ENCODE measurements at places on chromosomes 5 and 9.
A peak's percentile ranks its signal among the peaks of the same experiment; 100 is the strongest.

- no peak for DNase-seq
Measured at GRCh38 chr5:119578937-119579336, 50.4 kb upstream of the FAM170A start.

DNA sequence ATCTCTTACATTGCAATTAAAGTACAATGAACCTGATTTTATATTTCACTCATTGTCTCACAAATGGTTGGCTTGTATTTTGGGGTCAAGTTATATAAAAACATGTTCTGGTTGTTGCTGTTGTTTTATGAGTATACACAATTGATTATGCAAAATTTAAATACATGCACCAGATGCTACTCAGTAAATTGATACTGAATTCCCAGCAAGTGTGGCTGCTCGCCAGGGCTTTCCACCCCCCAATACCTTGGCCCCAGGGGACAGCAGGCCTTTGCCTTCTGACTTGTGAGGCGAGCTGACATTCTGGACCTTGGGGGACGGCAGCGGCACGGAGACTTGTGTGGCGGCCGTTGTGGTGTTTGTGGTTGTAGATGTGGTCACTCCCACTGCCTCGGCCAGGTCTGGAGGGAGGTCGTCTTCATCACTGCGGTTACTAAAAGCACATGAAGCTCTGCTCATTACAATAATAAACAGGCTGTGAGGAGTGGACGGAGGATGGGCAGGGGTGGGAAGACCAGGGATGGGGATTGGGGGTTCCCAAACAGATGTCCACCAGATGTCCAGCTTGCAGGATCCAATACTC, 27.0 kb upstream of the FRRS1L start:
- DNase-seq, result no peak

DNA sequence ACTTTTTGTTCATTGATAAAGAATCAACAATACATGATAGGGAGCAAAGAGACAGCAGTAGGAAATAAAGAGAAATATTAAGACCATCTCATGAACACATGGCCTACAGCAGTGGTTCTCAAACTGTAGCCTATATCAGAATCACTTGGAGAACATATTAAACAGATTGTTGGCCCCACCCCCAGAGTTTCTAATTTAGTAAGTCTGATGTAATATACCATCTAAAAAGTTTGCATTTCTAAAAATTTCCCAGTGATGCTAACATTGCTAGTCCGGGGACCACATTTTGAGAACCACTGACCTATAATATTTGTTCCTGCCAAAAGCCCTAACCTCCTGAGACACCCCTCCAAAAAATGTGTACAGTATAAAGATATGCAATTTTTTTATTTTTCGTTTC, 306.2 kb upstream of the NREP start:
- no peak for DNase-seq

DNA sequence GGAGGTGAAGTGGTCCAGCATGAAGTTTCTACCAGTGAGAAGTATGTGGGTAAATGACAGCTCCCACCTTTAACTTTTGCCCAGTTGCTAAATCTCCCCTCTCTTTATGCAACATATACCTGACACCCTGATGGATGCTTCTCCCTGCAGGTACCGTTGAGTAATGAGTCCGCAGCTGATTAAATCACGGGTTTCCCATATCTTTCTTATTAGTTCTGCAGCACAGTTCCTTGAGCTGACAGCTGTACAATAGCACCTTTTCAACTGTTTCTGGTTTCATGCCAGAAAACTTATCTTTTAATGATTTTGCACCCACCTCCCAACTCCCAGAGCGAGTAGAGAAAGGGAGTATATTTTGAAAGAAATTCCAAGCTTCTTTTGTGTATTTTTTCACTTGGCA, 161.0 kb upstream of the TUT7 start:
- no peak for DNase-seq

- no peak for DNase-seq
Measured at GRCh38 chr9:124221676-124222075, 36.1 kb upstream of the NEK6 start.

DNA sequence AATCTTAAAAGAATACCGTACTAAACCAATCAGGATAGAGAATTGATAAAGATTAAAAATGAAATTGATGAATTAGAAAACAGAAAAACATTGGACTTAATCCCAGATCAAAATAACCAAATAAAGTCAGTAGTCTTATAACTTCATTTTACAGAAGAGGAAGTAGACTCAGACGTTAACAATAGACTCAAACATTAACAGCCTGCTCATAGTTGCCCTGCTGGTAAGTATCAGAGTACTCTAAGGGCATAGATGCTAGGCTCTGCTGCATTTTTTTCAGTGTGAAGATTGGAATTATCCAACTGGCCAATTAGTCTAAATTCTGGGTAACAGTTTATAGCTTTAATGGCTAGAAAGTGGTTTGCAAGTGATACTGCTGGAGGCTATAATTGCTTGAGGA, 42.9 kb downstream of the ADGRV1 start:
- no peak for DNase-seq

DNA sequence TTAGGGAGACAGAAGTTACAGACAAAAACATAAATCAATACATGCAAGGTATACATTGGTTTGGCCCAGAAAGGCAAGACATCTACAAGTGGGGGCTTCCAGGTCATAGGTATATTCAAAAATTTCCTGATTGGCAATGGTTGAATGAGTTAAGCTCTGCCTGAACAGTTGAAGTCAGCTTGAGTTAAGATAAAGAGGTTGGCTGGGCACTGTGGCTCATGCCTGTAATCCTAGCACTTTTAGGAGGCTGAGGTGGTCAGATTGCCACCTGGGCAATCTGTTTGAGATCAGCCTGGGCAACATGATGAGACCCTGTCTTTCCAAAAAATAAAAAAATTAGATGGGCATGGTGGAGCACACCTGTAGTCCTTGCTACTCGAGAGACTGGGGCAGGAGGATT, 16.3 kb downstream of the TMC1 start:
- no peak for DNase-seq

DNA sequence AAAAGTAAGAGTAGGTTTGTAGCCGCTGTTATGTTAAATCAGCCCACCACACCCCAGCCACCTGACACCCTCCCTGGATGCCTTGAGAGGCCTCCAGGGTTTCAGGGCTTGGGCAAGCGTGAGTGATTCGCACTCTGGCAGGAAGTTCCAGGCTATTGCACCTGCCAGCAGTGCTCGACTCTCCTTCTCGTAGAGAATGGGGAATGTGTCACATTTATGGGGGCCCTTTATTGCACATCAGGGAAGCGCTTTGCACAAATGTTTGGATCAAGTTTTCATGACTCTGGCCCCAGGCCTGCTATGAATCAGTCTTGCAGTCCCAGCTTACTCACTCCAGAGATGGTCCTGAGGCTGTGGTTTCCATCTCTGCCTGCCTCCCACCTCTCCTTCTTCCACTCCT, 66.1 kb upstream of the ADRA1B start:
- no peak for DNase-seq

DNA sequence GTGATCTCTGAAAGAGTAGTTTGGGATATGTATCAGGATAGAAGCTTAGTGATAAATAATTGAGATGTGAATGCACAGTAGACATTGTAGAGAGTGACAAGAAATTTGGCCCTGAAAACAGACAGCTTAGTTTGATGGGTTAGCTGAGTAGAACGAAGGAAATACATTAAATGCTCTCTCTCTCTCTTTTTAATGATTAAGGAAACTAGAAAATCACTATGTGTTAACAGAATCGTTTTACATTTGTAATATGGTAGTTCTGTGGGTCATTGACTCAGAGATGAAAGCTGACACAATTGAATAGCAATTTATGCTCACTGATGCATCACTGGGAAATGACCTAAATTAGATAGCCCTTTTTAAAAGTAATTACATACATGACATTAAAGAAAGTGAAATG, 739.8 kb upstream of the PTPRD start:
- DNase-seq, result no peak

GRCh38 chr9:114434878-114435311, 47.1 kb upstream of the AKNA start:
- DNase-seq, result peak; percentile 68

DNA sequence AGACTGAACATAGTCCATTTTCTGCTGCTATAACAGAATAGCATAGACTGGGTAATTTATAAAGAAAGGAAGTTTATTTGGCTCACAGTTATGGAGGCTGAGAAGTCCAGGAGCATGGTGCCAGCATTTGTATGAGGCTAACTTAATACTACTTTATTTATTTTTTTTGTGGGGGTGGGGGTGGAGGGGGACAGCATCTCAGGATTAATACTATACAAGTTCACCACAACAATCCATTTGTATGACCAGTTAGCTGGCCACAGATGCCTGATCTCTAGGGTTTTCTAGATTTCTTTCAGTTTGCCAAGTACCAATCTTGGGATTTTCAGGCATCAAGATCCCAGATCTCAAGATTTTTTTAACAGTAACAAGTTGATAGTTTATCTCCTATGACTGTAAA, 20.3 kb downstream of the ANGPTL2 start:
- no peak for DNase-seq

DNA sequence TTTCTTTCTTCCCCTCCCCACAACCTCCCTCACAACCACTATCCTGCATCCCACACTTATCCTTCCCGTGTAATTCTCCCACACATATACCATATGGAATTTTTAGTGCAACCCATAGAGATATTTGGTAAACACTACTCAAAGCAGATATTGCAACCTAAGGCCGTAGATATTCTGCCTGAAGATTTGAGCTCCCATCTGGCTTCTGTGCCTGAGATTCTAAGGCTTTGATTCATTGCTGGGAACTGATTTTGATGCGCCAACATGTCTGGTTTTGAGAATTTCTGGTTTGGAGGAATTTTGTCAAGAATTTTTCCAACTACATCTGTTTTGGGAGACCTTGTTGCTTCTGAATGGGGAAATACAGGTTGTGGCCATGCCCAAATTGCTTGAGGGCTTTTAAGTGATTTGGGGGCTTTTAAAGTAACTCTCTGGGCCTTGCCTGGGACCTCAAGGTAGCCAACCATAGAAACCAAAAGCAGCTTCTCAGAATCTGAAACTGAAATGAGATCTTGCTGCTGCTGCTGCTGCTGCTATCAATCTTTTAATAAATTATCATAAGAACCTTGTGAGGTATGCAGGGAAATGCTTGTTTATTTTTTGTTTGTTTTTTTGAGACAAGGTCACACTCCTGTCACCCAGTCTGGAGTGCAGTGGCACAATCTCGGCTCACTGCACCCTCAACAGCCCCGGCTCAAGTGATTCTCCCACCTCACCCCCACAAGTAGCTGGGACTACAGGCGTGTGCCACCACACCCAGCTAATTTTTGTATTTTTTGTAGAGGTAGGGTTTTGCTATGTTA, 36.2 kb downstream of the PLAC8L1 start:
- no peak for DNase-seq

DNA sequence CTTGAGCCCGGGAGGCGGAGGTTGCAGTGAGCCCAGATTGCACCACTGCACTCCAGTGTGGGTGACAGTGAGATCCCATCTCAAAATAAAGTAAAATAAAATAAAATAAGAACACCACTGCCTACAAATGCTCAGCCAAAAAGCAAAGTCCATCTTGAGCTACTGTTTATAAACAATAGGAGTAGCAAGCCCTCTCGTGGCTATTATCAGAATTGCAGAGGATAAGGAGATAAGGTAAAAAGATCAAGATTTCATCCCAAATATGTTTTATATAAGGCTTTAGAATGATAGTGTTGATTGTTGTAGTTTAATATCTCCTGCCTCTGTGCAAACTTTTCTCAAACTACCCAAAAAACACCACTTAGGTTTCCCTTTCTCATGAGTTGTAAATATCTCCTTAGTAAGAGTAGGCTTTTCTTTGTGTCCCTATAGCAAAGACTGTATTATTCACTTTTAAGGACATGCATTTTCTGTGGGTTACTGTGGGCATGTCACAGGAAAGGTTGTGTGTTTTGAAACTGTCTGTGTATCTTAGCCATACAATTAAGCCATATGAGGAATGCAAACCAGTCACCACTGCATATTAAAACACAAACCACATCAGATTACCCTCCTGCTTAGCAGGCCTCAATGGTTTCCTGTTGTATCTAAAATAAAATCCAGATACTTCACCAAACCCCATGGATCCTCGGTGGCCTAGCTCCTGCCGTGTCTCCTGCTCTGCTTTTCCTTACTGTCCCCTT, 31.8 kb upstream of the CKS2 start:
- peak; percentile 65 for DNase-seq

- no peak for DNase-seq
Measured at GRCh38 chr5:178785999-178786398, 55.5 kb upstream of the ZNF354A start.

GRCh38 chr9:8677741-8678140, 878.2 kb upstream of the DMAC1 start:
- no peak for DNase-seq

DNA sequence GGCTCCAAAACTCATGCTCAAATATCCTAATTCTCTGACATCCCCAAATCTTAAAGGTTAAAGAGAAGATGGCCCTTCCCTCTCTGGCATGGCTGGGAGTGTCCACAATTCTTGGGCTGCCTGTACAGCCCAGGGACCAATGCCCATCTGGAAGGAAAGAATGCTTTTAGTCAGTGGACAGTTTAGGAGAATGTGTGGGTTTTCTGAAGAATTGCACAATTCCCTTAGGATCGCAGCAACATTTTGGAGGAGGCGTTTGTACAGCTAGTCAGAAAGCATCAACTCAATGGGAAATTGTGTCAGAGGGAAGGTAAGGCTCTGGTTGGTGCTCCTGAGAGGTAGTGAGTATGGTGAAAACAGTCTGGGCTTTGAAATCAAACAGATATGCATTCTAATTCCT, 15.0 kb downstream of the FAM193B start:
- DNase-seq, result no peak

- DNase-seq, result no peak
Measured at GRCh38 chr9:130606887-130607600, 27.7 kb downstream of the FUBP3 start.

- DNase-seq, result no peak
Measured at GRCh38 chr5:56388229-56388985, 155.3 kb upstream of the ANKRD55 start.

DNA sequence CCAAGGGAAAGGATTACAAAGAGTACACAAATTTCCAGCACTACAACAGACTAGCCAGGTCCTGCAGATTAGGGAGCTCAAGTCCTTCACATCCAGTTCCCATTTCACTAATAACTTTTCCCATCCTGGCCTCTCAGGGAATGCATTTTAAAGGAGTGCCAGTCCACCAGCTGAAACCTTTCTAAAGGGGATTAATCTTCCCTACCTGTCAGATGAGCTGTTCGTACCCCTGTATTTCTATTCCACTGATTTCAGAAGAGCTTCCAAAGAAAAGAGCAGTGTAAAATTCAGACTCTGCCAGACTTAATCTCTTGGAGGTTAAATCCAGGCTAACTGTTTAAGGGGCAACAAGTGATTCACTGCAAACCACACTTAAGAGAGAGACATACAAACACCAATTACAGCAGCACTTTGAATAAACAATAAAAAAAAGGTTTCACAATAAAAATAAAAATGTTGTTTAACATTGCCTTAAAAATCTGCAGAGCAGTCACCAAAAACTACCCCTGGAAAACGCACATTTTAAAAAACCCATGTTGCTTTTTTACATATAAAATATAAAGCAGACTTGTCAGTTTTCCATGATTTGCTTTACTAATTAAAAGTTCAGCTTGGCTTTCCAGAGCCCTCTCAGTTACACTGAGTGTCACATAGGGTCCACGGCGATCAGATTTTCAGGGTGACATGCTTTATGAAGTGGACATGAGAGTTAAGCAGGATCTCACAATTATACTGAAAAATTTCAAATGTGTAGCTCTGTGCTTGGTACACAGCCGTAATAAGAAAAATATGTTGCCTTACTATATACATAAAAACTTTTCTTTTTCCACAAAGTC, 3.2 kb downstream of the ROR2 start:
- no peak for DNase-seq
